ENCODE measurements at places on chromosomes 7 and 10. TPM values are rescaled to one million over a fixed set of nuclear protein-coding genes. Genes with fewer than 3 reads are reported as not detected.

DNA sequence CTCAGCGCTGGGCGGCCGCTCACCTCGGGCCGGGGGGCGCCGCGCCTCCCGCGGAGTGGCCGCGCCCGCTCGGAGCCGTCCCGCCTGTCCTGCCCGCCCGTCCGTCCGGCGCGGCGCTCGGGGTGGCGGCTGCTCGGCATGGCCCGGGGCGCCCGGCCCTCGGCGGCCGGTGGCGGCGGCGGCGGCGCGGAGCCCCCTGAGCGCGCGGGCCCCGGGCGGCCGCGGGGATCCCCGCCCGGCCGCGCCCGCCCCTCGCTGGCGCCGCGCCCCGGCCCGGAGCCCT, 338 bp downstream of the SDK1 start:
- DNase-seq: no peak
- no peak overlapping the region for H3K4me3 ChIP-seq
- peaks cover 7% of the 10 kb centered on the region for H3K27me3 ChIP-seq
- no peak overlapping the region for H3K27ac ChIP-seq

The CAV2 gene
- not detected for total RNA-seq

GRCh38 chr7:3588341-3588740, 287.3 kb downstream of the SDK1 start:
- DNase-seq: no peak
- H3K4me3 ChIP-seq: no peak overlapping the region
- no peaks in the 10 kb centered on the region for H3K36me3 ChIP-seq
- no peaks in the 10 kb centered on the region for H3K4me1 ChIP-seq
- no peak overlapping the region for H3K27ac ChIP-seq

GRCh38 chr10:12396093-12396492, 46.7 kb downstream of the CAMK1D start:
- H3K4me1 ChIP-seq: no peaks in the 10 kb centered on the region
- H3K4me3 ChIP-seq: no peak overlapping the region
- H3K27me3 ChIP-seq: no peaks in the 10 kb centered on the region
- no peaks in the 10 kb centered on the region for H3K36me3 ChIP-seq
- no peak overlapping the region for H3K27ac ChIP-seq
- no peak for DNase-seq

DNA sequence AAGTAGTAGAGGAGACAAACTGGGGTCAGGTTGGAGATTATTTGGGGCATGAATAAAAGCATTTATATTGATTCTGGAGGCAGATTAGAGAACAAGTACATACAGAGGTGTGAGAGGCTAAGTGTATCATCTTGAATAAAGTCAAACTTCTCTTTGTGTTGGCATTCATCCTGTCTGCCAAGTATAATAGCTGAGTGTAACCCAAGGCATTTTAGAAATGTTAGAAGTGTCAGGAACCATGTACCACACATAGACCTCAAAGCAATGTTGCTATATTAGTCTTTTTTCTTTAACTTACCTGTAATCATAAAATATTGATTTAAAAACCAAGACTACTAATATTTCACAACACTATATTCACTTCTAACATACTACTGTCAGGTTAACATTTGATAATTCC, 56.2 kb upstream of the LRRTM3 start:
- no peak overlapping the region for H3K27ac ChIP-seq
- H3K4me1 ChIP-seq: no peaks in the 10 kb centered on the region
- no peaks in the 10 kb centered on the region for H3K27me3 ChIP-seq
- no peaks in the 10 kb centered on the region for H3K36me3 ChIP-seq

GRCh38 chr7:149846436-149847046, 8.4 kb downstream of the ZNF862 start:
- peaks cover 10% of the 10 kb centered on the region for H3K4me1 ChIP-seq
- no peak for DNase-seq
- H3K36me3 ChIP-seq: peaks cover 41% of the 10 kb centered on the region
- no peak overlapping the region for H3K4me3 ChIP-seq
- H3K27ac ChIP-seq: no peak overlapping the region
- H3K27me3 ChIP-seq: no peaks in the 10 kb centered on the region

DNA sequence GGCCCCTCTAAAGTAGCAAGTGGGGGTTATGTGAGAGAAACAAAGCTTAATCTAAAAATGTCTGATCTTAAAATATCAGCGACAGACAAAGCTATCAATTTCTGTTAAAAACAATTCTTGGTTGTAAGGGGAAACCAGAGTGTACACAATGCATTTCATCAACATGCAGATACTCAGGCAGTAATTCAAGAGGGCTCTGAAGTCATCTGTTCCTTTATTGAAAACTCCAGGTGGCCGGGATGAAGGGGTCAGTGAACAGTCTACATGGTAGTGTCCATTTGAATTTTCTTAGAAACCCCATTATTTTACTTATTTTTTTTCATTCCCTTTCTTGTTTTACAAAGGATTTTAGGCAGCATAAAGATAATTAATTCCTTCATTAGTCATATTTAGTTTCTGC, 36.7 kb upstream of the BTBD16 start:
- no peaks in the 10 kb centered on the region for H3K4me1 ChIP-seq
- H3K4me3 ChIP-seq: no peak overlapping the region
- H3K27ac ChIP-seq: no peak overlapping the region

- no peaks in the 10 kb centered on the region for H3K4me1 ChIP-seq
- no peaks in the 10 kb centered on the region for H3K27me3 ChIP-seq
- no peak for DNase-seq
- H3K27ac ChIP-seq: no peak overlapping the region
- H3K36me3 ChIP-seq: no peaks in the 10 kb centered on the region
Measured at GRCh38 chr10:59302381-59302780, 60.0 kb downstream of the FAM13C start.
